ENCODE measurements at places on chromosomes 12 and 14.

GRCh38 chr12:7555752-7556151 is 52.2 kb upstream of the CD163 start:
- DNase-seq = no peak

DNA sequence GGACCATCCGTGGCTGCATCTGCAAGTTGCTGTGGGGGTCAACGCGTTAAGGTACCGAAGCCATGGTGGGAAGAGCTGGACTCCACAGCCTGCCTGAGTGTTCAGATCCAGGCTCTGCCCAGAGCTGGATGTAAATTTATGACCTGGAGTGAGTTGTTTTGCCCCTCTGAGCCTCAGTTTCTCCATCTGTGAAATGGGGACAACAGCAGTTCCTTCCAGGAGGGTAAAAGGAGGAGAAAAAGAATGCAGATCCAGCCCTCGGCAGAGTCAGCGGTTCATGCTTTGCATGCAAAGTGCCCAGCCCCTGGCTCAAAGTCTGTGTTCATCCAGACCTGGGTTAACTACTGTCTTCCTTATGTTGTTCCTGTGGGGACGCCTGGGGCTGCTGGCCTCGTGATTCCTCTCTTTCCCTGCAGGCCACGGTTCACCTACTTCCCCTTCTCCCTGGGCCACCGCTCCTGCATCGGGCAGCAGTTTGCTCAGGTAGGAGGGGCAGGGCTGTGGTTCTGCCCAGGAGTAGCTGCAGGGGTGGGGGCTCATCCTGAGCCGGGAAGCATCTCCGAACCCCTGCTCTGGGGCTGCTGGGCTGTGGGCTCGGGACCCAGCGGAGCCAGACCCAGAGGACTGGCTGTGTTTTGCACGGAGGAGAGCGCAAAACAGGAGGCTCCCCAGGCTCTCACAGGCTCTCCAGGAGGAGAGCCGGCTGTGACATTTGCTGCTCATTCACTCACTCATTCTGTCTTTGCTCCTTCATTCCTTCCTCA is 41.9 kb downstream of the CYP46A1 start:
- no peak for DNase-seq

GRCh38 chr12:88241862-88242570 is 99.9 kb downstream of the TMTC3 start:
- DNase-seq = no peak

DNA sequence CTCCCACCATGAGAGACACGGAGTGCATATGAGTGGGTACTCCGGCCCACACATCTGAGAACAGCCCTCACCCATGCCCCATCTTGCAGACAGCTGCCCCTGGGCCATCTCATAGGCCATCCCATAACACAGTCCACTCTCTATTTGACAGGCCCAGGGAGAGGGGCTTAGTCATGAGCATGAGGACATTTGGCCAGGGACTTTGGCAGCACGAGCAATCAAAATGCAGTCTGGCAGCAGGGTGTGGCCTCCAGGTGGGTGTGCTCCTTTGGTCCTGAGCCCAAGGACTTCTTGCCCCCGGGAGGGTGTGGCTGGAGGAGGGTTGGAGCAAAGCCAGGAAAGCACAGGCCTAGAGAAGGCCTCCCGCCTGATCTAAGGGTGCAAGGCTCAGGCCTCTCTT is 25.6 kb downstream of the EMP1 start:
- DNase-seq = no peak

GRCh38 chr12:104467346-104467837 is 10.6 kb downstream of the CHST11 start:
- no peak for DNase-seq

GRCh38 chr14:61381553-61381952 is 60.2 kb downstream of the PRKCH start:
- no peak for DNase-seq

- DNase-seq = no peak
Measured at GRCh38 chr12:100254876-100255275, 12.0 kb downstream of the DEPDC4 start.

GRCh38 chr14:56487761-56488160 is 91.8 kb upstream of the TMEM260 start:
- DNase-seq = no peak
